ENCODE measurements at places on chromosomes 5 and 9.

DNA sequence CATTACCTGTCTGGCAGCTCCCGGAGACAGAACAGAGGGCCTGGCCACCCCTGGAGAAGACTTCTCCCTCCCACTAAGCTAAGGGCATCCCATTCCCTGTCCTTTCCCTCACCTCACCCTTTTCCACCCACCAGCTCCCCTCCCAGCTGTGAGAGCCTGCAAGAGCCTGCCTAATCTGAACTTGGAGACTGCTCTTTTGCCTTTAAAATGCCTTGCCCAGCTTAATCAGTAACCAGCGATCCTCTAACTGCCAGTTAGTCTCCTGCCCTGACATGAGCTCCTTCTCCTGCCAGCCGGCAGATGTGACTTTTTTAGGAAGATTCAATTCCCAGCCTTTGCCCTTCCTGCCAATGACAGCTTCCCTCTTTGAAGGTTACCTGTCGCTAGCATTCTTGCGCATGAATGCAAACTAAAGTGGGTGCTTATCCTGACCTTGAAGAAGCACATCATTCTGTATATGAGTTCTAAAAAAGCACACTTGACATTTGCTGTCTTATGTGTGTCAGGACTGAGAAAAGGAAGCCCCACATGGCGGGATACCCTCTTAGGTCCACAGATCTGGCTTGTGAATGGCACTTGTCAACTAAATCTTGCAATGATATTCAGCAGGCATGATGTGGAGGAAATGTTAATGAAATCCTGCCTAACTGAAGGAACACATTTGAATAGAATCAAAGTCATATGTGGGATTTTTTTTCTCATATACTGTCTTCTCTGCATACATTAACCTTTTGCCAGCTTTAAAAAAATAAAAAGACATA is 411.2 kb upstream of the SLC30A5 start:
- DNase-seq = no peak

- DNase-seq = no peak
Observed at GRCh38 chr5:99765011-99765410, 770.2 kb upstream of the FAM174A start.

- no peak for DNase-seq
Observed at GRCh38 chr9:134987906-134988700, 70.4 kb upstream of the FCN1 start.

DNA sequence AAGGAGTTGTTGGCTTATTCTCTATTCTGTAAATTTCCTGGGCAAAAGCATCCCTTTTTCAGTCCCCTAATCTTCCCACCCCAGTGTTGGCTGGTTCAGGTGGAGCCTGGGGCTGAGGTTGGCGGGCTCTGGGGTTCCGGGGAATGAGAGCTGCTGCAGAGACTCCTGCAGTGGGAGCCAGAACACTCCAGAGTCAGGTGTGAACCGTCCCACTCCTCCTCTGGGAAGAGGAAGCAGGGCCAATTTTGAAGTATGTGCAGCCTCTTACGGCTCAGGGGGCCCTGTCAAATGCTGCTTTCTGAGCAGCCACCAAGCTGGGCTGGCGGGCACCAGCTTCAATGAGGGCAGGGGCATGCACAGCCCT is 42.8 kb downstream of the JADE2 start:
- no peak for DNase-seq

GRCh38 chr9:35903049-35903448 is 3.0 kb upstream of the HRCT1 start:
- DNase-seq = peak; percentile 33

DNA sequence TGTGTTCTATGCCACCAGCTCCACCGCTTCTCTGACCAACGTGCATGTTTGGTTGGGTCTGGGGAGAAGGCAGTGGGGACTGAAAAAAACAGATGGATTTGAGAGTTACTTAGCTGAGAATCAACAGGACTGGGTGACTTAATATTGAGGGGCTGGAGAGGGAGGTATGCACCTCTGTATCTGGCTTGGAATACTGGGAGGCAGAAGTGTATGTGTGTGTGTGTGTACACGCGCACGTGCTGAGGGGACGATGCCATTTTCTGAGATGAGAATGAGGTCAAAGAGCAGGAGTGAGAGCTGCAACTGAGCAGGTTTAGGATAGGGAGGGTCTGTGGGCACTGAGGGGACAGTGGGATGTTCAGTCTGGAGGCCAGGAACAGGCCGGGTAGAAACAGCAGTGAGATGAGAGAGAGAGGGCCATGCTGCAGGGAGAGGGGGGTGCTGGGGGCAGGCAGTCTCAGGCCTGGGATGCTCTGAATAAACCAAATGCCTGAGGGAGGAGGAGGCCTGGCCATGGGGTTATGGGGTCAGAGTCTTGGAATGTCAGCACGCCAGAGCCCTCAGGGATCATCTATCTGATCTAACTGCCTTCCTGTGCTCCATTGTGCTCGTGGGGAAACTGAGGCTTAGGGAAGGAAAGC is 14.0 kb downstream of the PDGFRB start:
- DNase-seq = peak; percentile 77

DNA sequence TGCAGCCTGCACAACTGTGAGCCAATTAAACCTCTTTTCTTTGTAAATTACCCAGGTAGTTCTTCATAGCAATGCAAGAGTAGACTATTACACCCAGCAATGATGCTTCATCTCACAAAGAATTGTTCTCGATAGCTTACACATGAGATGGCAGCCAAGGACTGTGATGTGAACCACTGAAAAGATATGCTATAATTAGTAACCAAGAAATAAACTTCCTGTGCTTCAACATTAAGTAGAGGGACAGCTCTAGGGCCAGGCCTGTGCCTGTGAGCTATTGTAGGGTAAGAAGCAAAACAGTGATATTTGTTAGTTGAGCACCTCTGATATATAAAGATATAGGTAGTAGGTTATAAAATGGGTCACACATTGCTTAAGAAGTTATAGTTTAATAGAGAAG is 41.8 kb upstream of the DPYSL3 start:
- no peak for DNase-seq

- peak; percentile 79 for DNase-seq
Observed at GRCh38 chr5:10601246-10602030, 37.6 kb downstream of the ANKRD33B start.

DNA sequence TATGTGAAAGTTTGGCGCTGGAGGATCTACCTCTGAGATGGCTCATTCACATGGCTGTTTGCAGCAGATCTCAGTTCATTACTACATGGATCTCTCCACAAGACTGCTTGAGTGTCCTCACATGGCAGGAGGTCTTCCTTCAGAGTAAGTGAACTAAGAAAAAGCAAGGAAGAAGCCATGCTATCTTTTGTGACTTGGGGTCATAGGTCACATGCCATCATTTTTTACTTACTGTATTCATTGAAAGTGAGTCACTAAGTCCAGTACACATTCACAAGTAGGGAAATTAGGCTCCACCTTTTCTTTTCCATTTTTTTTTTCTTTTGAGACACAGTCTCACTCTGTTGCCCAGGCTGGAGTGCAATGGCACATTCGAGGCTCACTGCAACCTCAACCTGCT is 8.7 kb upstream of the CDKN2AIPNL start:
- peak; percentile 50 for DNase-seq

GRCh38 chr5:16899171-16899570 is 36.9 kb downstream of the MYO10 start:
- DNase-seq = no peak

DNA sequence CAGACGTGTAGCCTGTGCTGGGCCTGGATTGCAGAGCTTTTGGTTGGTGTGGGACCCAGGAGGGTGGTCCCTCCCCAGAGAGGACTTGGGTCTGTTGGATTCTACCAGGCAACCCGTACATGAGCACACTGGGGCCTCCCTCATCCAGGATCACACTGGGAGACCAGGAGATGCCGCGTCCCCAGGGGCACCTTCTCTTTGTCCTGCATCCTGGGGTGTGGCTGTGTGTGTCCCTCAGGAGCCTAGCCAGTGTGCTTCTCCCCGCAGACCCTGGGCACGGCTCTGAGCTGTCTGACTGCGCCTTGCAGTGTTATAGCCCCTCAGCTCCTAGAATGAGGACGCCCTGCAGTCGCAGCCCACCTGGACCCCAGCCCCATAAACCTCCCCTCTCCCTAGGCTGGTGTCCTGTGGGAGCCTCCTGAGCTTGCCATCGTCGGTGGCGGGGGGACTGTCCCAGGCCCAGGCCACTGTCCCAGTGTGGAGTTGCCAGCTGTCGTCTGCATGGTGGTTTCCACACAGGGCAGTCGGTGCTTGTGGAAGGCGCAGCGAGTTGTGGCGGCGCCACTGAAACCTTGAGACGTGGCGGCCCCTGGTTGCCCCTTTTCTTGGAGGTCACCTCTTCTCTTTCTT is 27.6 kb downstream of the CEP72 start:
- DNase-seq = no peak

- DNase-seq = peak; percentile 13
Observed at GRCh38 chr9:100443781-100444768, 17.1 kb downstream of the MSANTD3 start.

DNA sequence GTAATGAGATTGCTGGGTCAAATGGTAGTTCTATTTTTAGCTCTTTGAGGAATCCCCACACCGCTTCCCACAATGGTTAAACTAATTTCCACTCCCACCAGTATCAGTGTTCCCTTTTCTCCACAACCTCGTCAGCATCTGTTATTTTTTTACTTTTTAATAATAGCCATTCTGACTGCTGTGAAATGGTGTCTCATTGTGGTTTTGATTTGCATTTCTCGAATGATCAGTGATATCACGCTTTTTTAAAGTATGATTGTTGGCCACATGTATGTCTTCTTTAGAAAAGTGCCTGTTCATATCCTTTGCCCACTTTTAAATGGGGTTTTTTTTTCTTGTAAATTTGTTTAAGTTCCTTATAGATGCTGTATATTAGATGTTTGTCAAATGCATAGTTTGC is 73.5 kb downstream of the MTAP start:
- no peak for DNase-seq

DNA sequence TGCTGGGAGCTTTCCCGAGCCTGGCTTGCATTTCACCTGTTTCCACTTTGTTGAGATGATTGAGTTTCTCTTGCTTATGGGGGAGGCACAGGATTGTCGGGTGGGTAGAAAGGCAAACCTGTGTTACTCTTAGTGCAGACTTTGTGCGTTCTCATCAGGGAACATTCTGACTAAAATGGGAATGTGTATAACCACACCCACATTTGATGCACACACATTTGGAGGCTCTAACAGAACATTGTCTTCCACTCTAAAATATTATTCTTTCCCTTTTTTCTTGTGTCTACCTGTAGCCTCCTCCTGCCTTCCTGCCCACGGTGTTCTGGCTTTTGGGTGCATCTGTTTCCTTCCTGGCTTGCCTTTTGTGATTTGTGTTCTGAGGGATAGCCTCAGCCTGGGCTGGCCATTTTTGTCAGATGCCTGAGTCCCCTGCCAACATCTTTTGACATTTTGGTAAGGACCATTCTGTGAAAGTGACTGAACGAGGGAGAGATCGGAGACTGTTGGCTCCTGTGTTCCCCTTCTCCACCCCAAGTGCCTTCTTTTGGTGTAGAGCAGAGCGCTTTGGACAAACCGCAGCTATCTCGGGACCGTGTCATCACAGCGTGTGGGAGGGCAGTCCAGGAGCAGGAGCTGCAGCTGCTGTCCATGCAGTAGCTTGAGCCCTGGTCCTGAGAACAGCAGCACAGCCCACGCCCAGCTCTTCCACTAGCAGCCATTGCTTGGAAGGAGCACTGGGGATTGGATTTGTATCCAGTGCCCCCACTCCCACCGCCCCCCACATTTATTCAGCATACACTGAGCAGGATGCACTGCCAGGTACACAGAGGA is 101.4 kb downstream of the ARHGAP26 start:
- DNase-seq = peak; percentile 33

- no peak for DNase-seq
Observed at GRCh38 chr5:94389515-94389899, 228.9 kb downstream of the KIAA0825 start.

DNA sequence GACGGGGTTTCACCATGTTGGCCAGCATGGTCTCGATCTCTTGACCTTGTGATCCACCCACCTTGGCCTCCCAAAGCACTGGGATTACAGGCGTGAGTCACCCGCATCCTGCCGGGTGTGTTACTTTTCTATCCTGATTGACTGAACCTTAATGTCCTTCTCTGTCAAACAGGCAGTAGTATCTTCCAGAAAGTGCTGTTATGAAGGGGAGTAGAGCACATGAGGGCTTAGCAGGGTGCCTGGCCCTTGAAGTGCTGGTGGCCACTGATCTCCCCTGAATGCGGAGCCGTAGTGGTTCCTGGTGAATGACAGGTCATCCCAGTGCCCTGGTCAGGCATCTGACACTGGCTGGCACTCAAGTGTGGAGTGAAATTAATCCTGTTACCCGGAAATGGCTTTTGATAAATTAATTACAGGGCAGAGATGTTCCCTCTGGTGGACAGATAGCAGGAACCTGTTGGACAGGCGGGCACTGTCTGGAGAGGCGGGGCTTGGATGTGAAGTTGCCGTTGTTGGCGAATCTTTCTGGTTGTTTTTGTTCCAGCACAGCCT is 28.4 kb downstream of the PRRC2B start:
- no peak for DNase-seq

DNA sequence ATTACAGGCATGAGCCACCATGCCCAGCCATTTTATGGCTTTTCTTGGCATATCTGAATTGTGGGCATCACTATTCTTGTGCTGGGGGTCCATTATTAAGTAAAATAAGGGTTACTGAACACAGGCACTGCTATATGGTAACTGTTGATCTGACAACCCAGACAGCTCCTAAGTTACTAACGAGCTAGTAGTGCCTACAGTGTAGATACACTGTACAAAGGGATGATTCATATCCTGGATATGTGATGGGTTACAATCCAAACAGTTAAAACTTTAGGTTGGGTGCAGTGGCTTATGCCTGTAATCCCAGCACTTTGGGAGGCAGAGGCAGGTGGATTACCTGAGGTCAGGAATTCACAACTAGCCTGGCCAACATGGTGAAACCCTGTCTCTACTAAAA is 4.3 kb downstream of the CD14 start:
- peak; percentile 9 for DNase-seq

DNA sequence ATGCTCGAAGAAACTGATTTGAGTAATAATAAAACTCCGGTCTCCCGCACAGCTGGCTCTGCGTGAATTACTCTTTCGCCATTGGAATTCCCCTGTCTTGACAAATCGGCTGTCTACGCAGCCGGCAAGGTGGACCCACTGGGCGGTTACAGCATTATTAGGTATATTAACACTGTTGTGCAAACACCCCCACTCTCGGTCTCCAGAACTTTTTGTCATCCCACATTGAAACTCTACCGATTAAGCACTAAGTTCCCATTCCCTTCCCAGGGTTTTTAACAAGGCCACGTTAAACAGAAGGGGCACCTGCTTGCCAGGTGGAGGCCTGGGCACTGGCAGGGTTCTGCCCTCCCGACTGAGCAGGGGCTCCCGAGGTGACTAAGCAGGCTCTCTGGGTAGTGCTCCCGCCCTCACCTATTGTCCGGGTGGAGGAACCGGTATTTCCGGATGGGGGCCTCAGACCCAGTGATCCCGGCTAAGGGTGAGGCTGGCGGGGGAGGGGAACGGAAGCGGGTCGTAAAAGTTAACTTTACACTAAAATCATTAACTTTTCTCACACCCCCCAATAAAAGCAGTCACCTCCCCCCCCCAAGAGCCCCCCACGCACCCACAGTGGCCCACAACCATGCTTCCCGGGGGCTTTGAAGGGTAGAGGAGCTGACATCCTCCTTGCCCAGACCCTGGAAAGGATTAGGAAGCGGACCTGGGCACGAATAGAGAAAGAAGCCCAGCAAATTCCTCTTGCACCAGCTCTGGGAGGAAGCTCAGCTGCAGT is 53.5 kb upstream of the TJP2 start:
- DNase-seq = no peak

GRCh38 chr9:136658849-136659535 is 3.7 kb upstream of the EGFL7 start:
- no peak for DNase-seq
